ENCODE measurements at places on chromosomes 6 and 20. TPM values are rescaled to one million over a fixed set of nuclear protein-coding genes. Genes with fewer than 3 reads are reported as not detected.

The KCNB1 gene
- 0.24 TPM for total RNA-seq

The PHACTR1 gene
- total RNA-seq: 3.7 TPM

The ESR1 gene
- 0.18 TPM for total RNA-seq

The SIRPB2 gene
- 2.4 TPM for total RNA-seq

The SLC22A7 gene
- not detected for total RNA-seq

The CALHM4 gene
- total RNA-seq: not detected

The HAO1 gene
- total RNA-seq: not detected

All from left colon (tissue), 2 donors.